ENCODE measurements at places on chromosomes 12 and 14.

DNA sequence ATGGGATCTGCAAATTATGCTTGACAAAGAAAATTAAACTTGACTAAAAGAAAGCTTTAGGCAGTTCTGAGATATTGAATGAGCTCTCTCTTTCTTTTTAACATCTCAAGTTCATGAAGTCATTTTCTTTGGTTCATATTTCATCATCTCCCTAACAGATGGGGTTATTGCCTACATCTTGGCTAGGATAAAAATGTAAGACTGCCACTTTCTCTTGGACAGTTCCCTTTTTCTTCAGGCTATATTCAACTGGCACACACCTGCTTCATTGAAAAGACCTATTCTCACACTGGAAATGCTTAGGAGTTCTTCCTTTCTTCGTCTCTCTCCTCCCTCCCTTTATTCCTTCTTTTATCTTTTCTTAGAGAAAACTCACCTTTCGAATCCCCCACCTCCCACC is 355.9 kb upstream of the SEL1L start:
- DNase-seq = no peak

- no peak for DNase-seq
These were observed 16.2 kb upstream of the TUBA1B start for GRCh38 chr12:49147384-49147783.

GRCh38 chr14:71140157-71140556 is 232.9 kb downstream of the PCNX1 start:
- DNase-seq = no peak

GRCh38 chr14:99461411-99462085 is 19.1 kb downstream of the SETD3 start:
- DNase-seq = no peak

DNA sequence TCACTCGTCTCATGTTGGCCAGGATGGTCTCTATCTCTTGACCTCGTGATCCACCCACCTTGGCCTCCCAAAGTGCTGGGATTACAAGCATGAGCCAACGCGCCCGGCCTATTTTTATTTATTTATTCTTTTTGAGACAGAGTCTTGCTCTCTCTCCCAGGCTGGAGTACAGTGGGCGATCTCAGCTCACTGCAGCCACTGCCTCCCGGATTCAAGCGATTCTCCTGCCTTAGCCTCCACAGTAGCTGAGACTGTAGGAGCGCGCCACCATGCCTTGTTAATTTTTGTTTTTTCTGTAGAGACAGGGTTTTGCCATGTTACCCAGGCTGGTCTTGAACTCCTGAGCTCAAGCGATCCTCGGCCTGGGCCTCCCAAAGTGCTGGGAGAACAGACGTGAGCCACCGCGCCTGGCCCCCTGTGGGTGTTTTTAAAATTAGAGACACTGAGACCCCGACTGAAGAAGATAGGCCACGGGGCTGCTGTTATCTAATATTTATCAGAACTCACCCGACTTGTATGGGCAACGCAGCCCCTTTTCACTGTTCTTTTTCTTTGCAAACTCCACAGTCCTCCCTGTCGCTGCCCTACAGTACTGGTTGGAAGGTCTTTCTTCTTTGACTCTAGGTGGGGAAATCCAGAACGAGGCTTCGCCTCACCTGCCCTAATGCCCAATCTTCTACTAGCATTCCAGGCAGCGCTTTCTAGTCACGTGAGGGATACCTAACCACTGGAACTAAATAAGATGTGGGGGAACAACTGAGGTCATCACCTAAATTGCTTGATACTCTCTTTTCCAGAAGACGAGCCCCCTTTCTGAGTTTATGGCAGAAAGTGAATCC is 1.4 kb upstream of the GABARAPL1 start:
- DNase-seq = no peak

DNA sequence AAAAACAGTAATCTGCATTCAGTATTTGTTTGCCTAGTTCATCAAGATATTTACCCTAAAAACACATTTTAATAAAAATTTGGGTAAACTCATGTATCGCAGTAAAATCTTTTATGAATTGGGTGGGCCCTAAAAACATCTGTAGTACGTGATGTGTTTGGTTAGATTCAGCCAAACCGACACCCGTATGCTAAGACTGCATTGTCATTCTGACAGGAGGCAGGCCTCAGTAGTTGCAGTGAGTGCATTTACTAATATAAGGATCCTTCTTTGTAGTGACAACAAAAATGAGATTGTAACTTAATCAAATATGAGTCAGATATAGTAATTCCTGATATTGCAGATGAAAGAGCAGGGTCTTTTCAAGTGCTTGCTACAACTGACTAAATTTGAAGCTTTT is 191.8 kb downstream of the SLC16A7 start:
- no peak for DNase-seq

DNA sequence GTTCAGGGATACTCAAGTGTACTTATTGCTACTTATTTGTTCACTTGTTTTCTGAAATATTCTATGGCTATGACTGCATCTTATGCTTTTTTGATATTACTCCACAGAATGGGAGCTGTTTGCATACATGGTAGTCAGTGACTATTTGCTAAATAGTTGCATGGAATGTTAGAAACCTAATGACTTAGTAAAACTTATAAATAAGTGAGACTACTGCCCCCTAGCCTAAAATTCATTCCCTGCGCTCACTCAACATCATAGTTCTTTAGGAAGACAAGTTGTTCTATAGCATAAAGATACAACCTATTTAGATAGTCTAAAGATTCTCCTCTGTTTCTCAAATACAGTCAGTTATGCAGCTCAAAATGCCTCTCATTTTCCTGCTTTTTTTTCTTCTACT is 305.5 kb downstream of the CEP128 start:
- DNase-seq = no peak

GRCh38 chr14:65103150-65103760 is 938 bp upstream of the MAX start:
- DNase-seq = peak; percentile 19

GRCh38 chr12:55741931-55742680 is 816 bp upstream of the GDF11 start:
- DNase-seq = no peak

DNA sequence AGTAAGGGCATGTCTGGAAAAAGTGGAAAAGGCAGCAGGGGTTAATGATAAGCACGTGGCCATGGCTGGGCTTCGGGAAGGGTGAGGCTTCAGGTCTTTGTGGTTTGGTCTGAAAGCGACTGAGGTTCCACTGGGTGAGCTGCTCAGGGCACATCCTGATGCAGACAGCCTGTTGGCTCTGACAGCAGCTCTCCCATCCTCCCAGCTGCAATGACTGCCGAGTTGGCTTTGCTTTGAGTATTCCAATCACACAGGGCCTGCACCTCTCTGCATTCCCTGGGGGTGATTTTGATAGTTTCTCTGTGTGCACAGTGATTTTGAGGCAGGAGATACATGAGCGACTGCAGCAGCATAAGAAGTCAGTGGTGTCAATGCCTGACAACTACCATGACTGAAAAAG is 390.7 kb downstream of the APAF1 start:
- no peak for DNase-seq

DNA sequence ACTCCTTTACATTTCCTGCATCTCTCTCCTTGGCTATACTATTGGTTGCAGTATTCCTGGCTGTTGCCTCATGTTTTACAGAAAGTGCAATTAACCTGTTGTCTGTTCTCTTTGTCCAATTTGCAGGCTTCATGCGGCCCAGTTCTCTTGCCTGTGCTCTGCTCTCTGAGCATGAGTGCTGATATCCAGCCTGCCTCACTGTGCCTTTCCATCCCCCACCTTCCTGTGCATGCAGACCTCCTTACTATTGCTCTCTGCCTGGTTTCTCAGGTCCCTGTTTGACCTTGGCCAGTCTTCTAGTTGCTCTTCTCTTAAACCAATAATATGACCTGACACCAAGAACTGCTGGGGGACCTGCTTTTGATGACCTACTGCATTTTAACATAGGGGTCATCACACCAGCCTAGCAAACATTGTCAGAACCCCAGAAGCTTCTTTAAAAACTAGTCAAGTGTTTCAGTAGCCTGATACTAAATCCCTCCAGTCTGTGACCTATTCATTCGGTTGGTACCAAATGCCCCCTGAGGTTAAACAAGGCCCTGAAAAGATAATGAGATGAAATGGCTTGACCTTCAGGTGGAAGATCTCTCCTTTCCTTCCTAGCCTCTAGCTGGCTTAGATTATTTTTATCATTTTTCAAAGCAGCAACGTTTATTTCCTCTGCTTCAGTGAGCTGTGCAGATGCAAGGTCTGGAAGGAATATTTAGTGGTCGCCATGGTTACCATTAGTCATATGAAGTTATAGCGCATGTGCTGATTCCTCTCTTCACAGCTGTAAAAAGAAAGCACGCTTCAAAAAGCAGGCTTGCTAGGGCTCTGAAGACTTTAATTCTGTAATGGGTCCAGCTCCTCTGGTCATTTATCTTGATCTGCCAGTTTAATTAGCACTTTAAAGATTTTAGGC is 216.5 kb downstream of the PHLDA1 start:
- DNase-seq = peak; percentile 59

DNA sequence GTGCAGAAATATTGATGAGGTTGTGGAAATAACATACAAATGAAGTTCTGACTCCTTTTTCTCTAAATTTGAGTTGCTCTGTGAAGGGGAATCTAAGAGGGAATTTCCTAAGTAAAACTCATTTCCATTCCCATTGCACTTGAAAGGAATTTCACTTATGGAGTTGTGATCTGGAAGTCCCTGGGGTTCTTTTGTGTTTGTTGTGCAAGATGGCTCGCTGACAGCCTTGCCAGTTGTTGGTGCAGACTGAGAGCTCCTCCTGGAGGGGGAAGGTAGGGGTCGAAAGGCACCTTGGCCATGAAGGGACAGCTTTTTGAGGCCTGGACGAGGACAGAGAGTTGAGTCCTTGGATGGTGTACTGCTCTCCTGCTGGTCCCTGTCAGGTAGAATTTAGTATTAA is 72.0 kb downstream of the C12orf56 start:
- no peak for DNase-seq

- no peak for DNase-seq
These were observed 1.7 kb downstream of the PRICKLE1 start for GRCh38 chr12:42587601-42588523.

DNA sequence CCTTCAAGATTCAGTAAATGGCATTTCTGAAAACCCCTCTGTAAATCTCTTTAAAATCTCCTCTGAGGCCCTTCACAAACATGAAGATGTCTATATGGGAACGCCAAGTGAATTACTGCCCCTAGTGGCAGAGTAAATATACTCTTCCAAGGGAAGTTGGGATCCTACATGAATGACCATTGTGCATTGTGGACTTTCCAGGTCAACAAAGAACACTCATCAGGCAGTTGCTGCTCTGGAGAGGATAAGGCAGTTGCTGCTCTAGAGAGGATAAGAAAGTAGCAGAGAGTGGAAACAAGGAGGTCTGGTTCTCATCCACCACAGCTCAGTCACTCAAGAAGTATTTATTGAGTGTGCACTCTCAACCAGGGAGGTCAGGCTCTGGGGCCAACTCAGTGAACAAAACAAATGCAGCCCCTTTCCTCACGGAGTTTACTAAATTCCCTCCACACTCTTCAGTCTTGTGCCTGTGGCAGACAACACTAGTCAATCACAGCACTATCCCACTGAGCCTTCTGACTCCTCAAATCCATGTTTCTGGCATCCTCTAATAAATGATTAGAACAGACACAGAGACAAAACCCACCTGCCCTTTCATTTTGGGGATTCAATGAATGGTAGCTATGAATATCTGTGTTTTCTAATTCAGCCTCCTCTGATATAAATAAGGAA is 52.9 kb downstream of the SVOP start:
- DNase-seq = no peak

GRCh38 chr12:12807970-12808702 is 5.0 kb upstream of the DDX47 start:
- DNase-seq = peak; percentile 74

GRCh38 chr14:100556936-100557505 is 30.2 kb downstream of the BEGAIN start:
- DNase-seq = no peak

DNA sequence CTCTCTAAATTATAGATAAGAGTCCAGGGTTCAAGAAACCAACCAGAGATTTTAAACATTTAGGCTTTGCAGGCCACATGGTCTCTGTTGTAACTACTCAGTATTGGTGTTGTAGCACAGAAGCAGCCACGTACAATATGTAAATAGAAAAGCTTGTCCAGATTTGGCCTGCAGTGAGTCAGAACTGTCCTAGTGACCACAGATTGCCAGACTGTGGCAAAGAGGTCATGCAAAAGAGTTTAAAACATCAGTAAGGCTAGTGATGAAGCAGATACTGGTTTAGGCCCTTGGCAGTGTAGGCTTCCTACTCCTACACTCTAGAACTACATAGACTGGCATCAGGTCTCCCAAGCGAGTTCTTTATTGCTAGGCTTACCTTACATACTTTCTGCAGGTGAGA is 117.6 kb upstream of the GARIN6 start:
- no peak for DNase-seq

DNA sequence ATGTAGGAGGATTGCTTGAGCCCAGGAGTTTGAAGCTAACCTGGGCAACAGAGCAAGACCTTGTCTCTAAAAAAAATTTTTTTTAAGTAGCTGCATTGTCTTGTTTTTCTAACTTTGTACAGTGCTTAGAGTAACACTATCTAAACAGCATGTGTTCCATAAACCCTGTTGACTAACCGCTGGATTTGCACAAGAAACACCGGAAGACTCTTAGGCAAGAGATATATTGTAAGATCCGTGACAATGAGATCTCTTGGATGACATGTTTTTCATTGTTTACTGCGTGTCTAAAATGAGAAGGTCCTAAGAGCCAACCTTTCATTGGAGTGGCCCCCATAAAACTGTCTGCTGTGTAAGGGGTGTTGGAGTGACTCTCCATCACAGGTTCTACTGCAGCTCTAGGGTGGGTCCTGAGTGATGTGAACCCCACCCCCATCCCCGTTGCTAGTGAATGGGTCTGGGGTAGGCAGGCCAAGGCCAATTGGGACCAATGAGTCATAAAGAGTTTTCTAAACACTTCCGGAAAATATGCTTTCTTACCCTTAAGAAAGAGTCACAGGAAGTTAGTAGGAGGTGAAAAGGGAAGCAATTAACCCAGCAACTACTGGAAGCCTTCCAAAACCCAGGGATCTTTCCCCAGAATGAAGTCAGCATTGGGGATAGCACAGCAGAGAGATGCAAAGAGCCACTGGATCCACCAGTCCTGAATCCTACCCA is 24.3 kb upstream of the PCNX1 start:
- peak; percentile 28 for DNase-seq

GRCh38 chr14:73878436-73878835 is 8.2 kb upstream of the ZNF410 start:
- DNase-seq = no peak

DNA sequence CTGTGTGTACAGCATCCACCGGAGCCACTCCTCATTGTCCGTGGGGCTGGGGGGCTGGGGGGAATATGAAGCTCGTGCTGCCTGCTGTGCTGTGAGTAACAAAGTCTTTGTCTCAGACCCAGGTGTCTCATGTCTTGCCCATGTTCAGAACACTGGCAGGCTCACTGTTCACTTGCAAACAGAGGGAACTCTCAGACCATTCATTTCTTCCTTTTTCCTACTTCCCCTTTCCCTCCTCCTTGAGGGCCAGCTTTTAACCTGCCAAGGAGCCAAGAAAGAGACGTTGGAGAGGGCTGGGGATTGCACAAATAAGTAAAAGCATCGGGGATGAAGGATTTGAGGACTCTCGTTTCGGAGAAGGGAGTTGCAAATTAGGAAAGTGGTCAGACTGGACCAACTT is 21.6 kb downstream of the GPR132 start:
- DNase-seq = no peak

GRCh38 chr12:6044082-6044481 is 80.4 kb downstream of the VWF start:
- no peak for DNase-seq

GRCh38 chr12:80702889-80703805 is 4.3 kb upstream of the MYF6 start:
- no peak for DNase-seq

GRCh38 chr12:106954462-106955376 is 988 bp upstream of the TMEM263 start:
- peak; percentile 11 for DNase-seq

- DNase-seq = no peak
These were observed 26.3 kb downstream of the NKX2-1 start for GRCh38 chr14:36493761-36494160.

All from CD4-positive, alpha-beta T cell treated with Interleukin-10 for 1 hour (primary cell).